ENCODE measurements at places on chromosomes 11 and 22. TPM values are rescaled to one million over a fixed set of nuclear protein-coding genes. Genes with fewer than 3 reads are reported as not detected.

OR4D5 gene
- total RNA-seq = not detected

ASCL2 gene
- total RNA-seq = 2.8 TPM

MMP11 gene
- 0.42 TPM for total RNA-seq

FXYD6 gene
- 0.10 TPM for total RNA-seq

RPS6KB2 gene
- 82.8 TPM for total RNA-seq

OR2AG2 gene
- not detected for total RNA-seq

IGLL1 gene
- not detected for total RNA-seq

SLC22A6 gene
- total RNA-seq = not detected

MOV10L1 gene
- total RNA-seq = not detected

CSRP3 gene
- not detected for total RNA-seq

DENND6B gene
- total RNA-seq = 4.3 TPM

FDX1 gene
- total RNA-seq = 16.0 TPM

TRPC6 gene
- not detected for total RNA-seq
